ENCODE measurements at places on chromosomes 16 and 17. TPM values are rescaled to one million over a fixed set of nuclear protein-coding genes. Genes with fewer than 3 reads are reported as not detected.

DNA sequence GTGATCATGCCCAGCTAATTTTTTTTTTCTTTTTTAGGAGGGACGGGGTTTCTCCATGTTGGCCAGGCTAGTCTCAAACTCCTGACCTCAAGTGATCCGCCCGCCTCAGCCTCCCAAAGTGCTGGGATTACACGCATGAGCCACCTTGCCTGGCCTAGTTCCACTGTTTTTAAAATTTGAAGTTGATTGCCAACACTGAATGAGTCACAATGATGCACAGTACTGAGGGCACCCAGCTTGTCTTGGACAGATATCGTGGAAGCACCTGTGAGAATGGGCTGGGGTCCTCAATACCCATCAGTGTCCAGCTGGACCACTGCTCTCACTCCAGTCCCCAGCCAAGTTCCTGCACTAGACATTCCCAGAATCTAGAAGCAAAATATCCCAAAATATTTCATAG, 2.5 kb downstream of the KNOP1 start:
- DNase-seq = no peak

DNA sequence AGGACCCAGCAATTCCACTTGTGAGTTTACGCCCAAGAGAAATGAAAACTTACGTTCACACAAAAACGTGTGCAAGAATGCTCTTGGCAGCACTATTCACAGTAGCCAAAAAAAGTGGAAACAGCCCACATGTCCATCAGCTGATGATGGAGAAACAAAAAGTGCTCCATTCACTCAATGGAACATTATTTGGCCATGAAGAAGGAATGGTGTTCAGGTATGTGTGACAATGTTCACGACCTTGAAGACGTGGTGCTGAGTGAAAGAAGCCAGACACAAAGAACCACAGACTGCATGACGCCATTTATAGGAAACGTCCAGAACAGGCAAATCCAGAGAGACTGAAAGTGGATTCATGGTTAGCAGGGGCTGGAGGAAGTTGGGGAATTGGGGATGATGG, 84.9 kb downstream of the ZDHHC7 start:
- no peak for DNase-seq

HCFC1R1 gene
- 11.2 TPM for total RNA-seq

- peak; percentile 86 for DNase-seq
Measured at GRCh38 chr16:73047536-73048291, at the start of gene ZFHX3. ZFHX3 (minus strand) TSS chr16:73048128; CDS start chr16:72960145, 87,983 bp downstream.

DNA sequence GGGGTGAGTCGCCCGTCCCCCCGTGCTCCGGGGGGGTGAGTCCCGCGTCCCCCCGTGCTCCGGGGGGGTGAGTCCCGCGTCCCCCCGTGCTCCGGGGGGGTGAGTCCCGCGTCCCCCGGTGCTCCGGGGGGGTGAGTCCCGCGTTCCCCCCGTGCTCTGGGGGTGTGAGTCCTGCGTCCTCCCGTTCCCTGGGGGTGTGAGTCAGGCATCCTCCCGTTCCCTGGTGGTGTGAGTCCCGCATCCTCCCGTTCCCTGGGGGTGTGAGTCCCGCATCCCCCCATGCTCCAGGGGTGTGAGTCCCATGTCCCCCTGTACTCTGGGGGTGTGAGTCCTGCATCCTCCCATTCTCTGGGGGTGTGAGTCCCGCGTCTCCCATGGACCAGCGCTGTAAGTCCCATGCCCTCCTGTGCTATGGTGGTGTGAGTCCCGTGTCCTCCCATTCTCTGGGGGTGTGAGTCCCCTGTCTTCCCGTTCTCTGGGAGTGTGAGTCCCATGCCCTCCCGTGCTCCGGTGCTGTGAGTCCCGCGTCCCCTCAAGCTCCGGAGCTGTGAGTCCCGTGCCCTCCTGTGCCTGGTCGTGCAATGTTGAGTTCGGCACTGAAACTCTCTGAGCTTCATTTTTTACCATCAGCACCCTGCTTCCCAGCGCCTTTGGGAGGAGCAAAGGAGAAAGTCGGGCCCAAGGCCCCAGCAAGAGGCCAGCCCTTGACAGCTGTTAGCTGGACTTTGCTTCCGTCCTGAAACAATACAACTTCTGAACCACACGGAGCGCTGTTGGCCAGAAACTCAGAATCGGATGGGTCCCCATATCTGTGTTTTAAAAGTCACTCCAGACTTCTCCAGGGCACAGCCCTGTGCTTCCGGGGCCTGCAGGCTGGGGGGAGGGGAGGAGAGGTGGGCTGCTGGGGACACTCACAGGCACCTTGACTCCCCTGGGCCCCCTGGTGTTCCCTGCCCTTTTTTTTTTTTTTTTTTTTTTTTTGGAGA, 11.5 kb upstream of the ZC3H18 start:
- DNase-seq = peak; percentile 72

- no peak for DNase-seq
Measured at GRCh38 chr17:62178579-62178978, 113.5 kb upstream of the MED13 start.

GRCh38 chr17:15112846-15113617, 152.1 kb downstream of the PMP22 start:
- no peak for DNase-seq

GRCh38 chr16:25121824-25122600, 10.5 kb downstream of the LCMT1 start:
- DNase-seq = no peak

DNA sequence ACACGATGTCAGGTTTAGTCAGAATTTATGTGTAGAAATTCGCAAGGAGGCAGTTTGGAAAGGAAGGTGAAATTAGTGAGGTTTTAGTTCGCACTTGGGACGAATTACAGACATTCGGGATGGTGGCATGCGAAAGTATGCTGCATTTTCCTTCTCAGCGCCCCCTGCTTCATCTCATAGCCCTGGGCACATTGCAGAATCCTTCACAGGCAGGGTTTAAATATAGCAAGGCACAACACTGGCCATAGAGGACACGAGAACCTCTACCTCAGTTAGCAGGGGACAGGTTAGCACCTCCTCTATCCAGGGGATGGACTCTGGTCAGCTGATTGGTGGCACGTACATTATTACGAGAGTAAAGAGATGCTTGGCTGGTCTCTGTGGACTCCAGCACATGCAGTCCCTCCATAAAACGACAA, 47.5 kb downstream of the MAP2K6 start:
- no peak for DNase-seq

Measured in left lobe of liver (tissue), 2 donors.